ENCODE measurements at places on chromosomes 16 and 17.

- DNase-seq: no peak
Measured at GRCh38 chr17:13067629-13068303, 49.9 kb upstream of the ELAC2 start.

DNA sequence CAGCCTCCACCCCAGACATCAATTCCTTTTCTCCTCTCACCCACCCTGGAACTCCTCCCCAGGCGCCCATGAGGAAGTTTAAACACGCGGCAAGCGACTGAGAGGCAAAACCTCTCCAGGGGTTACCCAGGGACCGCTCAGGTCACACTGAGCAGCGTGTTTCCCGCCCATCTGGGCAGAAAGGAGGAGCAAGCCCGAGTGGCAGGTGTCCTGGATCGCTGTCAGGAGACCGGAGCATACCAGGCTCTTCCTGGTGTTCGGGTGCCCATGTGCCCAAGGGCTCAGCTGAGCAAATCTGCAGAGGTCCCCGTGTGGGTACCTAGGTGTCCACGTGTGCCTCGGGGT, 491 bp downstream of the SLC25A19 start:
- DNase-seq: peak; percentile 37

DNA sequence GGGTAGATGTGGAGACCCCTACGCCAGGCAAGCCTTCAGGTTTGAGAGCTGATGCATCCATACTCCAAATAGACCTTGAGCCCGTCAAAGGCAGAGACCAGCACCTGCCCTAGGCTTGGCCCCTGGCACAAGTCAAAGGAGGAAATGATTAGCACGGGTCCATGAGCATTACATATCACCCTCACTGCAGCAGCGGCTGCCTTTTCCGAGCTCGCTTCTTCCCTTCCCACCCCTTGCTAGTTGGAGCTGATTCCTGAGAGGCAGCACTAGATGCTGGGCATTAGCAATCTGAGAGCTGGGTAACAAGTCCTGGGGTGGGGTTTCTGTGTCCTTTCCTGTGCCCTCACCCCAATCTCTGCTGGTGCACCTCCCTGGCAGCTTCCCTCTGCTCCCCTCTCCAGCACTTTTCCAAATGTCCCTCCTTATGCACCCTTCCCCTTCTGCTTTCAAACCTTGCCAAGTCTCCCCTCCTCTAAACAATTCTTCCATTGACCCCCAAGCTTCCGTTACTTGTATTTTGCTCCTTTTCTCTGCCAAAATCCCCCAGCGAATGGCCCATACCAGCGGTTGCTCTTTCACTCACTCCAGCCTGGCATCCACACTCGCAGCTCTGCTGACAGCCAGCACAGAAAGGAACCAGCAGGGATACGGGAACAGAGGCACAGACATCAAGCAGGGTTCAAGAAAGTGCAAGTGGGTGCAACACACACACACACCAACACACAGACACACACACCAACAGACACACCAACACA, 3.0 kb downstream of the CDRT4 start:
- DNase-seq: no peak

GRCh38 chr17:67399676-67400075, 22.6 kb downstream of the PITPNC1 start:
- DNase-seq: no peak

GRCh38 chr17:61054436-61054835, 345.2 kb upstream of the TBX2 start:
- no peak for DNase-seq

- DNase-seq: peak; percentile 14
Measured at GRCh38 chr17:5794881-5795506, 210.7 kb upstream of the NLRP1 start.

- DNase-seq: no peak
Measured at GRCh38 chr17:61253362-61253761, 146.3 kb upstream of the TBX2 start.

DNA sequence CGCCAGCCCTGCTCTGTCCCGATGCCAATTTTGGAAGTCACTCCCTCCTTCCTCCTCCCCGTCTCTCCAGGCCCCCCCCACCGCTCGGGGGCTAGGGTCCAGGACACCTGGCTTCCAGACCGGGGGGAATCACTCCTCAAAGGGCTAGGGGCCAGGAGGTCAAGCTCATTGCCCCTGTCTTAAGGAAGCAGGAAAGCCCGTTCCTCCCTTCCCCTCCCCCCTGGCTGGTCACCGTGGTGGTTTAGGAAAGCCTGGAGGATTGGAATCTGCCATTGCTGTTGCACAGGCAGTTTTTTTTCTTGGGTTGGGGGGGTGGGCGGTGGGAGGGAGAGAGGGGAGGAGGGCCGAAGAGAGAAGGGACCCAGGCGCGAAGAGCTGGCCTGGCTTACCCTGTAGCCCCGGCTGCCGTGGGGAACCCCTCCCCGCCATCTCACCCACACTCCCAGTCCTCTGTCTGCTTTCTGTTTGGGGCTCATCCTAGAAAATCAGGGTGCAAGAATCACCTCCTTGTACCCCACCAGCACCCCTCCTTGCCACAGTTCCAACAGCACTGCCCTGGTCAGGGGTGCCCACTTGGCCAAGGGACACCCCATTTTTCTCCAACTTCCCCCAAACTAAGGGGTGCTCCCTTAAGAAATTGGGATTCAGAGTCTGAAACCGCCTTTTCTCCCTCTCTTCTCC, 2.9 kb upstream of the BCL6B start:
- no peak for DNase-seq

DNA sequence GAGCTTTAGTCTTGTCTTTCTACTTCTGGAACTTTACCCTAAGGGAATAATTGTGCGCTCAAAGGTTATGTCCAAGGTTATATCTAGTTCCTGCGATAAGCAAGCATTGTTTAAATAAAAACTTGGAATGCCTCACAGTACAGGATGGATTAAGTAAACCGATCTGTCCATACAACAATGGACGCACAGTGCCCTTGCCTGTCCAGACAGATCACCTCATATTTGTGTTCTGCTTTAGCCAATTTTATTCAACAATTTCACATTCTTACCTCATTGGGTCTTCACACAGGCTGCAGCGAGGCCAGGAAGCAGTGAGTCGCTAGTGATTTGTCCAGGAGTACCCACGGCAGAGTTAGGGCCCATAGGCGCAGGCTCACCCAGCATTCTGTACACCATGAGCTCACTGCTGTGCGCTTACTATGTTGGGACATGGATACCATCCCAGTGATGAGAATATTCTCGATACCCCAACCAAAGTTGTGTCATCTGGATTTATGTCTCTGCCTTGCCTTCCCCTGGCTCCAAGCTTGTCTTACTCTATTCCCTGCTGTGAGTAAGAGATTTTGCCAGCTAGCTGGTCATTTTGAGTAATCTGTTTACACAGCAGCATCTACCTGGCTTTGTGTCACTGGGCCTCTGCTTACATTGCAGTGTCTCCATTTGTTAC, 39.8 kb downstream of the USP43 start:
- DNase-seq: no peak

- DNase-seq: no peak
Measured at GRCh38 chr16:28528463-28528867, 10.3 kb downstream of the NUPR1 start.

DNA sequence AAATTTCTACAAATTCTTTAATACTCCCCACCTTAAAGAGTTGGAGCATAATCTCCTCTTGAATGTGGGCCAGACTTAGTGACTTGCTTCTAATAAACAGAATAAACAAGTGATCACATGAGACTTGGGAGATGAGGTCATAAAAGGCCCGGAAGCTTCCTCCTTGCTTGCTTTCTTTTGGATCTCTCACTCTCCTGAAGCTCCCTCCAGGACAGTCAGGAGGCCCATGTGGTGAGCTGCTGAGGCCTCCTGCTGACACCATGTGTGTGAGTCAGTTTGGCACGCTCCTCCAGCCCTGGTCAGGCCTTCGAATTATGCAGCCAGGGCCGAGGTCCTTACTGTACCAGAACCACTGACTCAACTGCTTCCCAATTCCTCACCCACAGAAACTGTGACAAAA, 53.2 kb downstream of the NDEL1 start:
- no peak for DNase-seq

GRCh38 chr17:67401598-67402504, 24.8 kb downstream of the PITPNC1 start:
- DNase-seq: no peak

- DNase-seq: no peak
Measured at GRCh38 chr16:66521951-66522771, 27.8 kb downstream of the TK2 start.

DNA sequence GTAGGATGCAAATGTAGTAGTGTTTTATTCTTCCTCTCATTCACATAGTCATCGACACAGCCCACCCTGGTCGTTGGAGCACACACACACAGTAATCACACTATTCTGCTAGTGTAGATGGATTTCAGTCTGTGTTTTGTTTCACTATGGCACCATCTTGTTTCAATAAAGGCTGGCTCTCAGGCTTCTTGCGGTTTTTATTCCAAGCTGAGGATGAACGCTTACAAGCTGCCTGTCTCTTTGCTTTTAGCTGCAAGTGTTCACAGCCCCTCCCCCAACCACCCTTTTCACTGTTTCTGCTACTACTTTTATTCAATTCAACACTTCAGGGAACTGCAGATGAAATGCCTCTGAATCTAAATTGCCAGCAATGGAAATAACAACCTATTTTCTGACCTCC, 140.9 kb upstream of the PMFBP1 start:
- peak; percentile 75 for DNase-seq

DNA sequence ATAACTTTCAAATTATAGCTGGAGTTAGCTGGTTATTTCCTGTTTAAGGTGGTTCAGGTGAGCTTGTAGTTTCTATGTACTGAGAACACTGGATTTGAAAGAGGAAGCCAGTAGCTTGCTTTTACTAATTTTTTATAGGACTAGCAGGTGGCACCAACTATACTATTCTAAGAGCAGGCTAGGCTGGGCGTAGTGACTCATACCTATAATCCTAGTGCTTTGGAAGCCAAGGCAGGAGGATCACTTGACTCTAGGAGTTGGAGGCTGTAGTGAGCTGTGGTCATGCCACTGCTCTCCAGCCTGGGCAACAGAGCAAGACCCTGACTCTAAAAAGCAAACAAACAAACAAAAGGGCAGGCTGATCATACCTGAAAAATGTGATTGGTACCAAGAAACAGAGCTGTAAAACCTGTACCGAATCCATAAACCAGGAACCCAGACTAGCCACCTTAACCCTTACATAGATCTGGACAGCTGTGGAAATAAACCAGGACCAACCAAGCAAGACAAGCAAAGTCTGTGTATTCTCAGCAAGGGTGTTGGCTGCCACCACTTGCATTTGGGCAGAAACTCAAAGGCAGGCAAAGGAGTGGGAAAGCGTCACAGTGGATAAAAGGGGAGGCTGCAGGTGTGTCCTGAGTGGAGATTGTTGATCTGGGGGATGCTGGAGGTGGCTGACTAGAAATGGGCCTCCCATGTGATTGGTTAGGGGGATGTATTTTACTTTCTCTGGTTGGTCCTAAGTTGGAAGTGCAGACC, 36.3 kb downstream of the SLC47A1 start:
- no peak for DNase-seq

DNA sequence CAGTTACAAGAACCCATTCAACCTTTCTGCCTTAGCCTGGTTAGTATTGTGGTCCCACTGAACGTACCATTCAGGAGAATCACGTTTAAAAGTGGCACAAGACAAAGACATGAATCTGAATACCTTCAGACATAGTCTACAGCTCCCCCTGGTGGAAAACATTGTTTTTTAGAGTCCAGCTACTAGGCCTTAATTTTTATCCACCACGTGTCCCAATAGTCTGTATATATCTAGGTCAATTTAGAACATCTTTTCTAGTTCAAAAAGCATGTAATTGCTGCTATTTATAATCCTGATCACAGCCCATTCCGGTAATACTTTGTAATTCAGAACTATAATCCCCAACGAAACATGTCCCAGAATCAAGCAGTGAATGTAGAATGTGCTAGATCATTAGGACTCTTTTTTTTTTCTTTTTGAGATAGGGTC, 13.7 kb upstream of the GUCY2D start:
- DNase-seq: peak; percentile 67

- DNase-seq: no peak
Measured at GRCh38 chr17:50666316-50666715, 31.6 kb downstream of the ABCC3 start.

Measured in NCI-H2227 treated with DMSO at 0.1 percent for 48 hours (cell line).